ENCODE measurements at places on chromosomes 6 and 20.

- no peak for DNase-seq
Observed at GRCh38 chr6:138225953-138226352, 7.7 kb upstream of the PBOV1 start.

- no peak for DNase-seq
Observed at GRCh38 chr6:51411496-51412125, 592.9 kb downstream of the TFAP2B start.

GRCh38 chr6:5471637-5472398 lies 210.5 kb downstream of the FARS2 start:
- DNase-seq = peak; percentile 6

GRCh38 chr20:36591281-36591680 lies 14.3 kb upstream of the RAB5IF start:
- peak; percentile 12 for DNase-seq

DNA sequence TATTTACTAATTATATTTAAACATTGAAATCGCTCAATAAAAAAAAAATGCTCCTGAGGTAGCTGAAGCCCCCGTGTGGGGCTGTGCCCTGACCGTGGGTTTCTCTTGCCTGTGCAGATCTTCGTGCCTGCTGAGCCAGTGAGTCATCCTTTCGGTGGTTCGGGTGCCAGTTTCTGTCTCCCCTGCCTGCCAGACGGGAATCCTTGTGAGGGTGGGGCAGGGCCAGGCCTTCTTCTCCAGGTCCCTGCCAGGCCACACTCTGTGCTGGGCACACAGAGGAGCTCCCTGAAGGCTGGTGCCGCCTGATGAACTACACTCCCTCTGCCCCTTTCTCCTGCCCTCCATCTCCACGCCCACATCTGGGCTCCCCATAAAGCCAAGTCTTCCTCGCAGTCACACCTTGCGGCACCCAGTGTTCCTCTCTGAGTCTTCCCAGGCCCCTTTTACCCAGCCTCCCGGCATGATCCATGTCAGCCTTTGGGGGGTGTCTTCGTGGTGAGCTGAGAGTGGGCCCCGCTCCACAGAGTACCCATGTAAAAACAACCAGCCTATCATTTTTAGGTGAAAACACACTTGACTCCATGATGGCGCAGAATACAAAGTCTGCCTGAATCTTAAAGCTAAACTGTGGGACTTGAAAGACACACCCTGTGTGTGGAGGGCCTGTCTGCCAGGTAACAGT lies 19.3 kb downstream of the FGD2 start:
- no peak for DNase-seq

- no peak for DNase-seq
Observed at GRCh38 chr6:107894809-107895396, 63.1 kb downstream of the SEC63 start.

DNA sequence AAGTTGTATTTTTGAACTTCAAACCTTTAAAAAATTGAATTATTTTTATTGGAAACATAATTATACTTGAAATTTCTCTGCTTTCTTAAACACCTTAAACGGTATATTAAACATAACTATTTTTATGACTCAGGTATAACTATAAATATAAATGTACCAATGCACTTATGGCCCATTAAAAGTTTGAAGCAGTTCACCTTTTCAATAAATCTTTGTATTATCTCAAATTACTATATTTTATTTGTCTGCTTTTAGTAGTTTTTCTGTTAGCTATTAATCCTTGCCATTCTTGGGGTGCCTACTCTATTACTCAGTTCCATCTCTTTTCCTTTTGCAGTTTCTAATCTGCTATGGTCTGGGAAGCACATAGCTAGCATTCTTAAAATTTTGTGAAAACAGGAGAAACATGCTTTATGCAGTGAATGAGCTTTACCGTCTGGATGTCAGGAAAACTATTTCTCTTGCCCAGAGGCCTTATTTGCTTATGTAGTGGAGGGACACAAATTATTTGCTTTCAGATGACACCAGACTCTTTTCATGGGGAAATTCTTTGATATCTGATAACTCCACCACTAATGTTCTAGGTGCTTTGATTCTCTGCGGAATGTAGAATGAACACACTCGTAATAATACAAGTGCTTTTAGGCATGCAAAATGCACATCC lies 378.9 kb upstream of the CITED2 start:
- DNase-seq = no peak

- no peak for DNase-seq
Observed at GRCh38 chr6:143128681-143129015, 68.0 kb downstream of the AIG1 start.

- no peak for DNase-seq
Observed at GRCh38 chr6:4953440-4953839, 50.4 kb downstream of the RPP40 start.

- no peak for DNase-seq
Observed at GRCh38 chr6:72683797-72684196, 61.9 kb downstream of the KCNQ5 start.

DNA sequence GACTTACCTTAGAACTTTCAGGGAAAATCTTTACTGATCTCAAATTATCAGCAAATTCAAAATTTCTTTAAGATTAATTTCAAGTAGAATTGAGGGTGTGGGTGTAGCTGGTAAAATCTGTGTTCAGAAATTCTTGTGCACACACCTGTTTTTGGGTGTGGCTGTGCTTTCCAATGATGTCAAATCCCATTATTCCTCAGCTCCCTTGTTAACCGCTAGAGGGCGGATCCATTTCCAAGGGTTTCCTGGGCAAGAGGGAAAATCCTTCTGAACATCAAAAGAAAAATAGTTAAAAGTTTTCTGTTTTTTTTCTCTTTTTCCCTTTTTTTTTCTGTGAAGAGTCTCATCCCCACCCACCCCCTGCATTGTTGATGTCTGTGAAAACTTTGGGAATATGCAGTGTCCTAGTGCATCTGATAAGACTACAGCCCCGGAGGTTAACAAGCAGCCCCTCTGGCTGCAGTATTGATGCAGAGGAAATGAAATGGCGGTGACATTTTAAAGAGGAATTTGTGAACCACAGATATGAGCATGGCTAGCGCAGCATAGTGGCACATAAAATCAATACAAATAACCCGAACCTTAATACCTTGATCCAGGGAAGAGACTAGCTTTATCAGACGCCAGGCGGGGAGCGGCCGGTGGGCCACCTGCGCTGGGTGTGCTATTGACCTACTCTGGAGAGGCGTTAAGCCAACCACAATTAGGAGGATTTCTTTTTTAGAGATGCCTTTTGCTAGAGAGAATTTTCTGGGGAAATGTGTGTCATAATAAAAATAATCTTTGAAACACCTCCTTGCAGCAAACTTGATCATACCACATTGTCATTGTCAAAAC lies 130.9 kb downstream of the FOXA2 start:
- peak; percentile 16 for DNase-seq

DNA sequence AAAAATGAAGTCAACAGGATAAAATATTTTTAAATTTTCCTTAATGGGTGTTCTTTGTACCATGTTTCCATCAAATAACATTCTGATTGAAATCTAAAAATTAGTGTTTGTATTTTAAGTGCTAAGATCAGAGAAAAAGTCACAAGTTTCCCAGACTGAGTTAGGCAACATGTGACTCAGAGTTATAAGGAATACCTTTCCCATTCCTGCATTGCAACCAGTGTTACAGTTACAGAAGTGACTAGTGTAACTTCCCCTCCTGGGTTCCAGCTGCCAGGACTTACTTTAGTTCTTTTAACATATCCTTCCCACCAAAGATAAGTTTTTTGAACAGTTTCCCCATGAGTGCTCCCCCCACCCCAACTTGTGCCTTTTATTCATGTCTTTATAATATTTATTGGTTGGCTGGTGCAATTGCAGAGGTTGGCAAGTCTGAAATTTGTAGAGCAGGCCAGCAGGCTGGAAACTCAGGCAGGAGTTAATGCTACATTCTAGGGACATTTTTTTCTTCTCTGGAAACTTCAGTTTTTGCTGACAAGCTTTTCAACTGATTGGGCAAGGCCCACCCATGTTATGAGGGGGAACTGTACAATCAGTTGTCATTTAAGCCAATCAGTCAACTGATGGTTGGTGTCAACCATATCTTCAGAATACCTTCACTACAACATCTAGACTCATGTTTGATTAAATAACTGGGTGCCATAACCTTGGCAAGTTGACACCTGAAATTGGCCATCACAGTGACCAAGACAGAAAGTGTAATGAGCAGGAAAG lies 22.9 kb upstream of the ESR1 start:
- DNase-seq = no peak

GRCh38 chr6:41332842-41333736 lies 2.3 kb upstream of the NCR2 start:
- no peak for DNase-seq

GRCh38 chr6:136887953-136888352 lies 34.1 kb upstream of the SLC35D3 start:
- no peak for DNase-seq

DNA sequence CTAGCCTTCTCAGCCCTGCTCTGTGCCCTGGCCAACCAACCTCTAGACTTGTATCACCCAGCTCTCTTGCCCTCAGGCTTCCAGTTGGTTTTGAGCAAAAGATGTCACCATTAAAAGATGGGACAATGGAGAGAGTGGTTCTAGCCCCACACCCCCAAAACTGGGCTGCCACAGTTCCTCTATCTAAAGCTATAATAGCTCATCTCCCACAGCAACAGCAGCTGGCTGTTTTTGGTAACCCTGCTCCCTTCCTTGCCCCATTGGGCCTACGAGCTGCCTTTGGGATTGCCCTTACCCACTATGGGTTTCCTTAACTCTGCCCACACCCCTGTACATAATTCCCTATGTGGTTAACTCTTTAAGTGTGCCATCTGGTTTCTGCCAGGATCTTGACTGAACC lies 7.6 kb upstream of the SRSF3 start:
- DNase-seq = no peak

DNA sequence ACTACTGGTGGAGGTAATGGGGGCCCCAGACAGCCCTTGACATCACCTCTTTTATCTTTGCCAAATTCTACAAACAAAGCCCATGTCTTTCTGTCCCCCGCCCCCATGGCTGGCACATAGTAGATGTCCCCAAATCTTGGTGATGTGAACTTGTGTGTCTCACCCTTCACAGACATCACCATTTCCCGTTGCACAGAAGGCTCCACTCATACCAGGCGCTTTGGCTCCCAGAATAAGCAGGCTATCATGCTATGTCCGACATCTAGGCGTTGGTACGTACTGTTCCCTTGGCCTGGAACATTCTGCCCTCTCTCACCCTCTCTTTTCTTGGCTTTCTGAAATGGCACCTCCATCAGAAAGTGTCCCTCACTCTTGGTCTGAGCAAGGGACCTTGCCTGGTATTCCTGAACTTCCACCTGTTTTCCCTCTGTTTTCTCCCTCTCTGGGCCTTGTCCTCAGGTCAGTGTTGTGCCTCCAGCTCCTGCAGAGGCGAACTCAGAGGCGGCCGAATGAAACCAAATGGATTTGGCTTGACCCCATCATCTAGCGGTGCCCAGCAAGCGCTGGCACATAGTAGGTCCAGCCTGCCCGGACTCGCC lies 968 bp upstream of the CCN5 start:
- no peak for DNase-seq

DNA sequence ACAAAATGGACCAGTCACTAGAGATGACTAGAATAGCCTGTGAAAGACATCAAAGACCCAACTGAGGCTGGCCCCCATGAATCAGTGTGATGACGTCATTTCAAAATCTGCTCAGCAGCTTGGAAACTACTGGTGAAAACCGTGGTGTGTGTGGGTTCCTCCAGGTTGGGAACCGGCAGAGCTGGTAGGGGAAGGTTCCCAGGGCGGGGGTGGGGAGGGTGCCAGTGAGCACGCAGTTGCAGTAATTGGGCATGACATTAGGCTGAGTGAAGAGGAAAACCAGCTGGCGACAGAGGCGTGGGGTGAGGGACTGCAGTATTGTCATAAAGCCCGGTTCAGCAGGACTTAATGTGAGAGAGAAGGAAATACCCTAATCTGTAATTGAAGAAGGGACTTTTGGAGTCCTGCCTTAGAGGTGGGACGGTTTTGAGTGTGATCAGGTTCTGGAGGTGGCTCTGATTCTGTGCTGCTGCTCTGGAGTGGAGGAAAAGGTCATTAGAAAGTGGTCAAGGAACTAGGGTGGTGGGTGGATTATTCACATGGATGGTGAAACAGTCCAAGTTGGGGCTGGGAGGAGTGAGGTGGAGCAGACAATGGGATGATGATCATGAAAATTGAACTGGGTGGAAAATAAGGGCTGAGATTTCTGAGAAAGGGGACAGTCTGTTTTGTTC lies 52.0 kb upstream of the MTHFD1L start:
- DNase-seq = no peak

- DNase-seq = no peak
Observed at GRCh38 chr6:46756469-46757213, 9.9 kb downstream of the ANKRD66 start.

GRCh38 chr6:138145402-138145801 lies 16.3 kb upstream of the ARFGEF3 start:
- DNase-seq = no peak

GRCh38 chr20:14989535-14990290 lies 652.3 kb upstream of the FLRT3 start:
- no peak for DNase-seq

GRCh38 chr6:128882560-128882959 lies 378 bp upstream of the LAMA2 start:
- DNase-seq = no peak

- no peak for DNase-seq
Observed at GRCh38 chr6:109892451-109893435, 85.4 kb upstream of the GPR6 start.

- no peak for DNase-seq
Observed at GRCh38 chr6:111748231-111748647, 125.0 kb downstream of the FYN start.

DNA sequence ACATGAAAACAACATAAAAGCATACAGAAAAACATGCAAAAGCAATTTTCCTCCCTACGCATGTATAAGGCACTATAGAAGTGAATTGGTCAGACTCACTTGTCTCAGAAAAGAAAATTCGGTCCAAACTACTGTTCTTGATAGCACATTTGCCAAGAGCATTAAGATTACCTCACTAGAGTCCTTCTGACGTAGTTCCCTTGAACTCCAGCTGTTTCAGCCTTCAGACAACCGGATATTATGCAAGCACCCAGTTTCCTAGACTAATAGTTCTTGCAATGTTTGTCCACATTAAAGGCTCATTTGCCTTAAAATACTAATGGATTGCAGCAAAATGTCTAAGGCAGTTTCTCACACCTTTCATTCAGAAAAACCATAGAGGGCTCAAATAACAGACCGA lies 2.5 kb upstream of the CASS4 start:
- no peak for DNase-seq

- no peak for DNase-seq
Observed at GRCh38 chr20:21270806-21271205, 32.3 kb upstream of the XRN2 start.

- DNase-seq = no peak
Observed at GRCh38 chr20:63330940-63331339, 30.2 kb downstream of the CHRNA4 start.

- DNase-seq = no peak
Observed at GRCh38 chr6:106495014-106495413, 134.3 kb downstream of the RTN4IP1 start.

Data from NCI-H1092 (cell line).